ENCODE measurements at places on chromosomes 7 and 10.

DNA sequence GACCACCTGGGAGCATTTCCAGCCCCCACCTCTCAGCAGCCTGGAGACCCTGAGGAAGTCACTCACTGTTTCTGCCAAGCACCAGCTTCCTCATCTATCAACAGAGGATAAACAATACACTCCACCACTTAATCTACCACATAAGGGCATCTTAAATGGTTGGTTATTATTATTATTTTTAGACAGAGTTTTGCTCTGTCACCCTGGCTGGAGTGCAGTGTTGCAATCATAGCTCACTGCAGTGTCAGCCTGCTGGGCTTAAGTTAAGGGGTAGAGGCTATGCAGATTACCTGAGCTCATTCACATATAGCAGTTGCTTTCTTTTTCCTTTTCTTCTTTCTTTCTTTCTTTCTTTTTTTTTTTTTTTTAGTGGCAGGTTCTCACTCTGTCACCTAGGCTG, 59.5 kb upstream of the ELN start:
- no peak for DNase-seq

DNA sequence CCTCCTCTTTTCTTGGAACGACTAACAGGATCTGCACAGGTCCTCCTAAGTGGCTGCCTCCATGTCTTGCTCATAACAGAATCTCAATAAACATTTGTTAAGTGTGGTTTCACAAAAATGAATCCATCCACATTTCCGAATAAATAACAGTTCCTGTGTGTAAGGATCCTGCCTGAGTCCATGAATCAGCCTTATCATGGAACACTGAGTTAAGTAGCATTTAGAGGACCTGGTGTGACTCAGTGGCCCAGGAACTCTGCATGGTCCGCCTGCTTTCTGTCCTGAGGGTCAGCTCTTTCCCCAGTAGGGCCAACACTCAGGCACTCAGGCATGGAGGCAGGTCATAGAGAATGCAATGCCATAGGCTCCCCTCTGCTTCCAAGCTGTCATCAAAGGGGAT, 15.8 kb upstream of the C10orf90 start:
- DNase-seq, result no peak

GRCh38 chr10:55897490-55897921, 463.6 kb downstream of the ZWINT start:
- no peak for DNase-seq

GRCh38 chr10:60549686-60550085, 160.0 kb upstream of the ANK3 start:
- DNase-seq, result no peak

DNA sequence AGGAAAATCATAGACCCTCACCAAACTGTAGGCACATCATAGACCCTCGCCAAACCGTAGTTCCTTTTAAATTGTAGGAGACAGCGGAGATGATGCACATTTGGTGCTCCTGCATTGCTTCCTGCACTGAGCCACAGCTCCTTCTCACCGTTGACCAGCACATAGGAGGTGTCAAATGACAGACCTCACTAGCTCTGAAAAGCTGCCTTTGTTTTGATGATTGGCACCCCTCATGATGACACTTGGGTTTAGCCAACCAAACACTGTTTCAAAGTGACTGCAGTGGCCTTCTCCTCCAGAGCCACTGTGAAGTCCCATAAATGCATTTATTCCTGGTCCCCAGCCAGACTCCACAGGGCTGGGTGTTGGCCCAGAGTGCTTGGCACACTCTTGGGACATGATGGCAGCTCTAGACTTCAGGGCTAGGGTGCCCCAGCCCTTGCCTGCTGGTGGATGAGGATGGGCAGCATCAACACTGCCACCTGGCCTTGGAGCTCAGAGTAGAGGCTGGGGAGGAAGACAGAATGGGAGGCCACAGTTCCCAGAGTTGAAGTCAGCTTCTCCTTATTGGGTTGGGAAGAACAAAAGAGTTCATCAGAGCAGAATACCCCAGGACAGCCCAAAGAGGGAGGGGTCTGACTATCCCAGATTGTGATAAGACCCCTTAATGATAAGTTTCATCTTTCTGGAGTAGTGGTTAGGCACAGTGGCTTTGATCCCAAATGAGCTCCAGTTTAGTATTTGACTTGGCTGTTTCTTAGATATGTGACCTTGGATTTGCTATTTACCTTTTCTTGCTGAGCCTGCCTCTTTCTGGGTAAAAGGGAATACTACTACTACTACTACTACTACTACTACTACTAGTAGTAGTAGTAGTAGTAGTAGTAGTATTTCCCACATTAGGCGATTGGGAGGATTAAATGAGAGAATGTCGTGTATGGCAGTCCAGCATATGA, 75.3 kb downstream of the MTPN start:
- no peak for DNase-seq

GRCh38 chr7:81492910-81493309, 276.9 kb downstream of the HGF start:
- no peak for DNase-seq

GRCh38 chr7:52656098-52656497, 379.3 kb upstream of the POM121L12 start:
- no peak for DNase-seq

DNA sequence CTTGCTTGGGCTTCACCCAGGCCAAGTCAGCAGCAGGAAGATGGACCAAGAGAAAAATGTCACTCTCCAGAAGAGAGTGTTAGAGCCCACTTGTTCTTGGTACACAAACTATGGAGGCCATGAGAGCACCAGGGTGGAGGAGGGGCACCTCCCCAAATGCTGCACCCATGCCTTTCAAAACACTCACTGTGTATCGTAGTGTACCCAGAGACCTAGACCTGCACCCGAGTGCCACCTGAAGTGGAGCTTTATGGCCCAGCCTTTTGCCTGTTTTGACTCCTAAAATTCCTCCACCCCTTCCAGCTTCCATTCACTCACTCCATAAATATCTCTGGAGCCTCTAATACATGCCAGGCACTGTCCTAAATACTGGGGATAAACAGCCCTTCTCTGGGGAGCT, 5.0 kb downstream of the SFTPD start:
- no peak for DNase-seq

- DNase-seq, result no peak
These were observed 297.2 kb downstream of the AUTS2 start for GRCh38 chr7:69895446-69895845.

GRCh38 chr7:151351967-151352366, 10.4 kb downstream of the NUB1 start:
- no peak for DNase-seq

- peak; percentile 43 for DNase-seq
These were observed 1.3 kb upstream of the ACHE start for GRCh38 chr7:100896732-100897608.

DNA sequence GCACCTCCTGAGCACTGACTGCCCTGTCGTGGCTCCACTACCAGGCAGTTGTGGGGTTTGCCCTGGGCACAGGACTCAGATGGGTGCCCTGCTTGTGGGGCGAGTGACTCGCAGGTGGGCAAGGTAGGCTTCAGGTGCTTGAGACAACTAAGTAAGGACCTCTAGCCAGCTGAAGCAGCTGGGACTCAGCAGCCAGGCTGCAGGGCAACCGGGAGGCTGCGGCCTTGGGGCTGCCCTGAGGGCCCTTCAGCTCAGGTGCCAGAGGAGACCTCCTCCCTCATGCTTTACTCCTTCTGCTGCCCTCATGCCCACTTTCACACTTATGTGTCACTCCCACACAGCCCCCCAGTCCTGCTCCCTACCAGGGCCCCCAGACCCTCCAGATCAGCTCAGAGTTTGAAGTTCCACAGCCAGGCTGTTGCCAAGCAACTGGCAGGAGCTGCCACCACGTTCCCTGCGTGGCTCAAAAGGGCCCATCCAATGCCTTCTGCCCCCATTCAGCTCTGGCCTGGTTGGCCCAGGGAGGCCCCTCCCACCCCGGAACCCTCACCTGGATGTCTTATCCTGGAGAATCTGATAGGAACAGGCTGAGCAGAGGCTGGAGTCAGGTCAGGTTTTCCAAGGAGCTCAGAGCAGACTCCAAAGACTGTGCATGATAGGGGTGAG, 10.0 kb downstream of the TLX1 start:
- no peak for DNase-seq

- DNase-seq, result no peak
These were observed 63.3 kb upstream of the SMNDC1 start for GRCh38 chr10:110368002-110368401.

GRCh38 chr10:114340816-114341215, 63.5 kb downstream of the AFAP1L2 start:
- DNase-seq, result no peak

GRCh38 chr7:47979832-47980181, 392 bp upstream of the HUS1 start:
- no peak for DNase-seq

GRCh38 chr10:113882240-113882639, 27.8 kb downstream of the NHLRC2 start:
- no peak for DNase-seq

GRCh38 chr7:111498391-111499007, 63.8 kb downstream of the IMMP2L start:
- no peak for DNase-seq

GRCh38 chr7:85392326-85392725, 205.5 kb upstream of the SEMA3D start:
- DNase-seq, result no peak

GRCh38 chr7:152881893-152882292, 122.3 kb downstream of the ACTR3B start:
- no peak for DNase-seq

GRCh38 chr7:148650232-148650858, 48.4 kb upstream of the CUL1 start:
- DNase-seq, result no peak

- DNase-seq, result no peak
These were observed 46.6 kb upstream of the PODXL start for GRCh38 chr7:131602994-131603372.

DNA sequence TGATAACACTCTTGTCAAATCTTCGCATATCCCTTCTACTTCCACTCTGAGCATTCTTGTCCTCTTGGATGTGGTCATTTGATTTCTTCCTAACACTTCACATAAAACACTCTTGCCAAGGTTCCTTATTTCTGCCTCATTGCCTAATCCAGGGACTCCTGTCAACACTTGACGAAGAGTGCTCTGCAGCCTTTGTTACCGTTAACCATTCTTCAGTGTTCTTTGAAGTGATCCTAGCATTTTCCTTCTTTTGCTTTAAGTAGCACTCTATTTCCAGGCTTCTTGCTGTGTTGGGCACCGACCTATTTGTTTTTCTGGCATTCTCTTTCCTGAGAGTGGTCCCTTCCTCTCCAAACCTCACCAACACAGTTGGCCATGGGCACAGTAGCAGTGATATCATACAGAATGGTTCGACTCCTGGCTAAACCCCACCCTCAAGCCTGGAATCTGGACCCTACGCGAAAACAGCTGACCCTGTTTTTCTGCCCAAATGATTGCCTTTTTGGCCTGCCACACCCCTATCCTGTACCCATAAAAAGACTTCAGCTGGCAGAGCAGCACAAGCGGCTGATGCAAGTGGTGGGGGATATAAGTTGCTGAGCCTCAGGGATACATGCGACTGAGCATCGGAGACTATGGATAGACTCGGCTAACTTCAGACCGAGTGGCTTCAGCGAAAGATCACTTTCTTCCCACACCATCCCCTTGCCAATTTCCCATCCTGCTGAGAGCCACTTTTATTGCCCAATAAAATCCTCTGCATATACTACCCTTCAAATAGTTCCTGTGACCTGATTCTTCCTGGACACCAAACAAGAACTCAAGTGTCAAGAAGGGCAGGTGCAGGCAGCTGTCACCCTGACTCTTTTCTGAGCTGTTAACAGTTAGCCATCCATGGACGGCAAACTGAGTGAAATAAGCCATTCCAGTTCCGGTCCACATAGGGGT, 820.6 kb downstream of the CCSER2 start:
- peak; percentile 47 for DNase-seq

GRCh38 chr10:4066581-4067390, 281.8 kb upstream of the KLF6 start:
- no peak for DNase-seq

GRCh38 chr10:15794569-15794968, 65.7 kb downstream of the MINDY3 start:
- no peak for DNase-seq

DNA sequence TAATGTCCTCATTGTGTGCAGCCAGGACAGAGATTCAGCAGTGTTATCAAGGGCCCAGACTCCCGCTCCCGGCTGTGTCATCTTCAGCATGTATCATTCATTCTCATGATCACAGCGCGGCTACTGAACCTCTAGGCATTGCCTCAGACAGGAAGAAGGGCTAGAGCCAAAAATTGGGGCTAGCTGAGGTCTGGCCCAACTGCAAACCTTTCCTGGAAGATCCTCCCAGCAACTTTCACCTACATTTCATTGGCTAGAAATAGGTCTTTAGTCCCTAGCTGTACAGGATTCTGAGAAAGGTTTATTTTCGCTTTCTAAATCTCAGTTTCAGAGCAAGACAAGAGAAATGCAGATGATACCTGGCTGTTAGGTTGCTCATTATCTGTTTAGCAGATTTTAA, 81.9 kb downstream of the CREM start:
- DNase-seq, result no peak

- DNase-seq, result peak; percentile 71
These were observed 82.3 kb downstream of the PRKAG2 start for GRCh38 chr7:151794508-151795167.

DNA sequence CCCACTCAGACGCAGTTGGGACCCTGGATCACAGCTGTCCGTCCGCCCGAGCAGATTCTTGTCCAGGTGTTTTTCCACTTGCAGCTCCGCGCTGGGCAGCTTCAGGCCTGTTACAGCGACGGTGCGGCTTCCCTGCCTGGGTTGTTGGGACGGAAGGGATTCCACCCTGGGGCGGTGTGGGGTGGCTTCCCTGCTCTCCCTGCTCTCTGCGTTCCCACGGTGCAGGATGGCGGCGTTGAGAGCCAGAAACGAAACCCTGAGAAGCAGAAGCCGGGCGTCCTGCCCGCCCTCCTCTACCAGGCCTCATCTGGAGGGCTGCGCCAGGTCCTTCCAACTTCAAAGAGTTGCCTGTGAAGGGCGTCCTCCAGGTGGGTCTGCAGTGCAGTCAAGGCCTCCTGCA, 194.4 kb downstream of the ADARB2 start:
- DNase-seq, result no peak

DNA sequence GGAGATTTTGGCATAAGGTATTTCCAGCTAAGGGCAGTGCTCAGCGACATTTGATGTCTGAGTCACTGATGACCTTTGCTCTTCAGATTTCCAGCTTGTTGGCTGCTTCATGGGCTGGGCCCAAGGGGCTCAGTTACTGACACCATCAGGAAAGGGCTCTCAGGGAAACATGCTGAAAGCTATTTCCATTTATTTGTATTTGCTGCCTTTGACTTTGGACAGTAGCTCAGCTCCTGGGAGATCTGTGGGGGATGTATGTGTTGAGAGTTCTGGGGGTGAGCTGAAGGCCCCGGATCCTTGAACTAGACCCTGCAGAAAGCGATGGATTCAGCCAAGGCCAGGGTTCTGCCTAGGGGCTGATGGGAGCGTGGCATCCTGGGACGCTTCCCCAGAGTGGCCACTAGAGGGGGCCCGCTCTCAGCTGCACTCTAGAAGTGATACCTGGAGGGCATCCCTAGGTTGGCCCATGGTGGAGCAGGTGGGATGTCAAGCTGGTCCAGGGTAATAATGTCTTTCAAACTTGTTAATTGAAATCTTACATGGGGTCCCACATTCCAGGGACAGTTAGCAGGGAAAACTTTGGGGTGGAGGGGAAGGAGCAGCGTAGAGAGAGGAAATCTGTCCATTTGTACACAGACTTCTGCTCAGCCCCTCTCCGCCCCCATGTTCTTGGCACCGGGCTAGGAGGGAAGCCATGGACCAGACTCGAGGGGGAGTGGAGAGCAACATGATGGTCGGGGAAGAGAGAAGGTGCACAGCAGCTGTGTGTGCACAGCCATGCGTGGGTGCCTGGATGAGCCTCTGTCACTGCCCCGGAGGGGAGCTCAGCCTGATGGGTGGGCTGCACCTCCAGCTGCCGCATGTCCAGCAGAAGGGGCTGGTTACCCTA, 3.0 kb upstream of the BTBD16 start:
- peak; percentile 60 for DNase-seq

- no peak for DNase-seq
These were observed 20.5 kb upstream of the SLC16A12 start for GRCh38 chr10:89555688-89556445.
